ENCODE measurements at places on chromosomes 3 and 15.

- no peak for DNase-seq
Observed at GRCh38 chr3:198030726-198031125, 70.7 kb downstream of the LMLN start.

- no peak for DNase-seq
Observed at GRCh38 chr15:40891138-40891537, 3.1 kb upstream of the VPS18 start.

DNA sequence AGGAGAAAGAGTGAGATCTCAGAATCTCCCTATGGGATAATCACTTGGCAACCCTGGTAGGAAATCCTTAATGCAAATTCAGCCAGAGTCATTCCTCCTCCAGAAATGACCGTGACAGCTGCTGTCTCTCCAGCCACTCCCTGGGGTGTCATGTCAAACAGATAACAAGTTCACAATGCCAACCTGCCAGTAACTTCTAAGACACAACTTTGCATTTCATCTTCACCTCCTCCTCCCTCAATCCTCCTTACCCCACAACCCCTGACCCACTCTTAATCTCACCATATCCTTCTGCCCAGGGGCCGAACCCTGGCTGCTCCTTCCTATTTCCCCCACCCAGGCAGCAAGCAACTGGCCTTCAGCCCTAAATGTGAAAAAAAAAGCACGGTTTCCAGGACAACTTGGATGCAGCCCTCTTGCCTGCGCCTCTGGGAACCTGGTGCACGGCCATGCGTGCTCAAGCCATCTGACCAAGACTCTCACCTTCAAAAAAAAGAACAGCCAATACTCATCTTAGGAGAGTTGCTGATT is 166.0 kb downstream of the NTRK3 start:
- no peak for DNase-seq

GRCh38 chr3:109275702-109276293 is 40.5 kb downstream of the DPPA2 start:
- no peak for DNase-seq

GRCh38 chr3:186411089-186411488 is 49.1 kb upstream of the DGKG start:
- no peak for DNase-seq

GRCh38 chr3:12187448-12188327 is 29.0 kb upstream of the TIMP4 start:
- DNase-seq: no peak

GRCh38 chr3:42803414-42804105 is 730 bp downstream of the HIGD1A start:
- no peak for DNase-seq

- no peak for DNase-seq
Observed at GRCh38 chr3:8723612-8724011, 10.0 kb upstream of the CAV3 start.

- no peak for DNase-seq
Observed at GRCh38 chr3:23094890-23095462, 108.2 kb upstream of the UBE2E2 start.

DNA sequence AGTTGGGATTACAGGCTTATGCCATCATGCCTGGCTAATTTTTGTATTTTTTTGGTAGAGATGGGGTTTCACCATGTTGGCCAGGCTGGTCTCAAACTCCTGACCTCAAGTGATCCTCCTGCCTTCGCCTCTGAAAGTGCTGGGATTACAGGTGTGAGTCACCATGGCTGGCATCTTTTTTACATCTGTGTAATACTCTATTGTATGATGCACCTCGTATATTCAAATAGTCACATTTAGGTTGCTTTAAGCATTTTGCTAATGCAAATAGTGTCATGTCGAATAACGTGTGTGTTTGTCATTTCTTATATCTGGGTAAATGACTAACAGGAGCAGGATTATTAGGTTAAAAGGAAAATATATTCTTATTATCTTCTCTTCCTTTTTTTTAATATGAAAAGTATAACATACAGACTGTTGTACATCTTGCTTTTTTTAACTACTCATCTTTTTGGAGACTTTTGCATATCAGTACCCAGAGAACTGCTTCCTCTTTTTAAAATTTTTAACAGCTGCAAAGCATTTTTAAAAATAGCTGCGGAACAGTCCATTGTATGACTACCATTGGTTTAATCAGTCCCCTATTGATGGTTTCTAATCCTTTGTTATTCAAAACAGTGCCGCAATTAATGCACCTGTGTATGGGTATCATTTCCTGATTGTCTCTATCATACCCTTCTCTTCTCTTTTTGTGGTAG is 13.4 kb downstream of the SCAMP5 start:
- DNase-seq: no peak

DNA sequence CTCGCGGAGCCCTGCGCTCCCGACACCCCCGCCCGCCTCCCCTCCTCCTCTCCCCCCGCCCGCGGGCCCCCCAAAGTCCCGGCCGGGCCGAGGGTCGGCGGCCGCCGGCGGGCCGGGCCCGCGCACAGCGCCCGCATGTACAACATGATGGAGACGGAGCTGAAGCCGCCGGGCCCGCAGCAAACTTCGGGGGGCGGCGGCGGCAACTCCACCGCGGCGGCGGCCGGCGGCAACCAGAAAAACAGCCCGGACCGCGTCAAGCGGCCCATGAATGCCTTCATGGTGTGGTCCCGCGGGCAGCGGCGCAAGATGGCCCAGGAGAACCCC is 464 bp downstream of the SOX2 start:
- no peak for DNase-seq

DNA sequence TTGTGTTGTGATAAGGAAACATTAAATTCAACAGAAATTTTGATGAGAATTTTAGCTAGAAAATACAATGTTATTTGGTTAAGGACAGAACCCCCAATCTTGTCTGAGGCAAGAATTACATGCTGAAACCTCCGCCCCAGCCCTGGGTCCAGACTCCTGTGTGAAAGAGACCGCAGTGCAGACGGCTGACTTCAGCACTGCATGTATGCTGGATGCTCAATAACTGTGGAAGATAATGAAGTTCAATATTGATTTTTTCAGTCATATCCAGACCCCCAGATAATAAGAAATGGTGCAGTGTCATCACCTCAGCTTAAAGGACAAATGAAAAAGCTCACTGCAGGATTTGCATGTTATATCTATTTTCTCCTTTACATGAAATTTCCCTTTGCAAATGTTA is 188.3 kb upstream of the CNTN4 start:
- DNase-seq: no peak

- no peak for DNase-seq
Observed at GRCh38 chr3:99565331-99565730, 73.1 kb upstream of the COL8A1 start.

- DNase-seq: no peak
Observed at GRCh38 chr15:100601163-100601562, 821 bp downstream of the LINS1 start.

DNA sequence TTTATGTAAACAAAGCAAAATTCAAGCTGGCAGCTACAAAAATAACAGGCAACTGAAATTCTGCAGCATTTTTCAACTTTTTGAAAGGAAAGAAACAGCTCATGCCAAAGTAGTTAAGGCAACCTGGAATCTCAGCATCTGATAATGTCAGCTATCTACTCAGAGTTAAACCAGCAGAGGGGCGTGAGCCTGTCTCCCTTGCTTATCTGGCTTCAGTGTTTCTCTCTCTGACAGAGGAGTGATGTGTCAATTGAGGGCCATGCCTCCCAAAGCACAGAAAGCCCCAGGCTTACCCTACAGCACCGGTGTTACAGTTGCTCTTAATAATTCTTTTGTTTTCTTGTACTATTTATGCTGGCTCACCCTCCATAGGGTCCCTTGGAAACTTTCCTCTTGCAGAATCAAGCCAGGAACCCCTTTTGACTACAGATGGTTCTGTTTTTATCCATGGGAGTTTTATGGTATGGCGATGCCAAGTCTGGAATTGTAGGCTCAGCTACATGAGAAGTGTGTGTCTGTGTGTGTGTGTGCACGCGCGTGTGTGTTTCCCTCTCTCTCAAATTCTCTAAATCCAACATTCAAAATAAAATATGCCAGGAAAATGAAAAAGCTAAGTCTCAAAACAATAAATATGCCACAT is 7.3 kb downstream of the TMEM212 start:
- no peak for DNase-seq

- peak; percentile 94 for DNase-seq
Observed at GRCh38 chr15:69462493-69463181, 10.0 kb downstream of the RPLP1 start.

DNA sequence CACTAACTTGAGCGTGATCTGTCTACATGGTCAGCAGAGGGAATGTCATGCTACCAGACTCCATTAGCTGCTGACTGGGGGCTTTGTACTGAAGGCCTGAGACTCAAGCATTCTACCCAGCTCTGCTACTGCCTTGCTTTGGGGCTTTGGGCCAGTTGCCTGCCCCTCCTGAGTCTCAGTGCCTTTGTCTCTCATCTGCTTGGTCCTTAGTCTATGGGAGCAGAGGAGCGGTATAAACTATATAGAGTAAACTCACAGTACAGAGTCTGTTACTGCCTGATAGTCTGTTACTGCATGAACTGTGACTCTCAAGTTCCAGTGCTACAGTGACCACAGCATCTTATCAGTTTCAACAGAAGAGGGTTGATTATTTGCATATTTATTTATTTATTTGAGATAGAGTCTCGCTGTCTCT is 38.5 kb upstream of the C15orf39 start:
- no peak for DNase-seq

DNA sequence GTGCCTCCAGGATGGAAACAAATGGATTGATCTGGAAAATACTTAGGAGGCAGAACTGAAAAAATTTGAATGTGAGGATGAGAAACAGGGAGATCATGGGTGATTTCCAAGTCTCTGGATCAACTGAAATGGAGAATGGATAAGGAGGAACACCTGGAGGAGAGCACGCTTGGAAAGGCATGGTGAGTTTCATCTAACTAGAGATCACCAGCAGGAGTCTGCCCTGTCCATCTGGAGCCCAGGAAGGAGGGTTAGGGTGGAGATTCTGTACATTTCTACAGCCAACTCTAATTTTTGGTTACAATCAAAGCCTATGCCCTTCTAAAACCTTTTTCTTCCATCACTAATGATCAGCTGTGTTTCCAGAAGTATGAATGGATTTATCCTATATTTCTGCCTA is 995.9 kb upstream of the CFAP20DC start:
- no peak for DNase-seq

DNA sequence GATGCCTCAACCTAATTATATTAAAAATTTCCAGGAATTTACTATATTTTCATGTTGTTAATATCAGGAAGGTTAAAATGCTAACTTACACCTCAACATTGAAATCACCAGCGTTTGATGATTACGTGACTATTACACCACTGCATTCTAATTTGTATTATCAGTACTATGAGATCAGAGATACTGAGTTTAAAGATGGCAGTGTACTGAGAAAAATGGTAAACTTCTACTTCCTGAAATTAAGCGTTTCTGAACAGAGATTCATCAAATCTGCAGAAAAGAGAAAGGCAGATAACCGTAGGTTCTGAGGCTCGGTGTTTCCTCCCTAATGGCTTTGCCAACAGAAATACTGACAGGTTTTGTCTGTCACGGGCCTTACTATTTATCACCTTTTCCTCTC is 69.9 kb downstream of the CRTC3 start:
- no peak for DNase-seq

DNA sequence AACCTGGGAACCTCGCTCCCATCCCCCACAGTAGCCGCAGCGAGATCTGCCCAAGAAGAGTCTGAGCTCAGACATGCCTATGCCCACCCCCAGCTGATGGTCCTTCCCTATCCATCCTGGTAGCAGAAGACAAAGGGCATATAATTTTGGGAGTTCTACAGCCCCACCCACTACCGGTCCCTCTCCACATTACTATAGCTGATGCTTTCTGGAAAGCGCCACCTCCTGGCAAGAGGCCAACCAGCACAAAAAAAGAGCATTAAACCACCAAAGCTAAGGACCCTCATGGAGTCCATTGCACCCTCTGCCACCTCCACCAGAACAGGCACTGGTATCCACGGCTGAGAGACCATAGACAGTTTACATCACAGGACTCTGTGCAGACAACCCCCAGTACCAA is 168.4 kb downstream of the MEGF11 start:
- no peak for DNase-seq

DNA sequence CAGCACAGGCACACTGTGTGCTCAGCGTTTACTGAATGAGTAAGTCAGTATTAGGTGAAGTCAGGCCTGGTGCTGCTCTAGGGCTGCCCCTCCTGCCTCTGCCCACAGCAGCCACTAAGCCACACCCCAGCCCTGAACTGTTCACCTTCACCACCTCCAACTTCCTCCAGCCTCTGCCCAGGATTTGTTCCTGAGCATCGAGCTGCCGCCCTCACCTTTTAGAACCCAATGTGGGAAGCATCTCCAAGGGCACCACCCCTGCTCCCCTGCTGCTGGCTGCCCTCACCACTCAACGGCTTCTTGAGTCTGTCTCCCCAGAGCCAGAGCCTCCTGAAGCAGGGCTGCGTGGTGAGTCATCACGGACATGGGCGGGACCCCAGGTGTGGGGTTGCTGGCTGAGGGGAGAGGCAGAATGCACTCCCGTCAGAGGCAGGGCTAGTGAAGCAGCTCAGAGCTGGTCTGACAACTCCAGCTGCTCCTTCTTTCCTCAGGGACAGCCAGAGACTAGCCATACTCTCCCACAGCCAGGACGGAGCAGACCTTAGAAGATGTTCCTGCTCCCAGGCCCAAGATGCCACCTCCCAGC is 5.8 kb downstream of the HYAL2 start:
- DNase-seq: no peak

- no peak for DNase-seq
Observed at GRCh38 chr3:188796122-188796631, 375.6 kb upstream of the TPRG1 start.

DNA sequence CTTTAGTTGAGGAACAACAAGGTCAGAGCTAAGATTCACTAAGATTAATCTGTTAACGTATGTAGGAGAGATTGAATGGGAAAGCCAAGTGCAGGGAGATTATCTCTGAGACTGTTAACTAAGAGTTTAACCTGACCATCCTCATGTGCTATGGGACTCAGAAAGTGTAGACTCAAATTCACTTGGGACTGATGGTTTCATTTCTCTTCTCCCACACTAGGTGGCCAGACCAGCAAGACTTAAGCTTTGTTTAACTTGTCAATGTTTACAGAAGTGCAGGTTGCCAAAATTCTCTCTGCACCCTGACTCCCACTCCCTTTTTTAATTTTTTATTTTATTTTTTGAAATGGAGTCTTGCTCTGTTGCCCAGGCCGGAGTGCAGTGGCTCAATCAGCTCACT is 6.3 kb upstream of the HEXA start:
- no peak for DNase-seq

DNA sequence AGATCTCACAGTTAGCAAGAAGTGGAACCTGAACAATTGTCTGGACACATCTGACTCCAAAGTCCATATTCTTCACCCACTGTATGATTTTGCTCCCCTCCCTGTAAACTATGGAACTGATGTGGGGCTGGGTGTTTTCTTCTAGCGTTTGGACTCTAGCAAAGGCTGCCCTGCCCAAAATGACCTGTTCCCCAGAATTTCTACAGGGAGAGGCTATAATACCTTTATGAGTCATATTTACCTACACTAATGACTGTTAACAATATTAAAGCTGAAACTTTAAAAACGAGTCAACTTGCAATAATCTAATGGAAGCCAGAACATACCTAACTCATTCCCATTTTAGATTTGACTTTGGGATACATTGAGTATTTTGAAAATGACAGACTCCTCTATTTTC is 531.2 kb upstream of the CFAP20DC start:
- no peak for DNase-seq

Data from glomerular endothelial cell (primary cell).